ENCODE measurements at places on chromosomes 16 and 17. TPM values are rescaled to one million over a fixed set of nuclear protein-coding genes. Genes with fewer than 3 reads are reported as not detected.

- no peaks in the 10 kb centered on the region for H3K36me3 ChIP-seq
- no peak overlapping the region for H3K27ac ChIP-seq
- no peaks in the 10 kb centered on the region for H3K27me3 ChIP-seq
- H3K4me1 ChIP-seq = peaks cover 3% of the 10 kb centered on the region
- H3K4me3 ChIP-seq = no peak overlapping the region
- no peak for DNase-seq
Measured at GRCh38 chr16:12252616-12253015, 276.1 kb downstream of the SNX29 start.

- H3K36me3 ChIP-seq = no peaks in the 10 kb centered on the region
- DNase-seq = no peak
- no peaks in the 10 kb centered on the region for H3K4me1 ChIP-seq
- H3K4me3 ChIP-seq = no peak overlapping the region
- H3K27me3 ChIP-seq = peaks cover 79% of the 10 kb centered on the region
- no peak overlapping the region for H3K27ac ChIP-seq
Measured at GRCh38 chr16:79557421-79557820, 43.1 kb downstream of the MAF start.

EPOP gene
- 3.7 TPM for total RNA-seq

DNA sequence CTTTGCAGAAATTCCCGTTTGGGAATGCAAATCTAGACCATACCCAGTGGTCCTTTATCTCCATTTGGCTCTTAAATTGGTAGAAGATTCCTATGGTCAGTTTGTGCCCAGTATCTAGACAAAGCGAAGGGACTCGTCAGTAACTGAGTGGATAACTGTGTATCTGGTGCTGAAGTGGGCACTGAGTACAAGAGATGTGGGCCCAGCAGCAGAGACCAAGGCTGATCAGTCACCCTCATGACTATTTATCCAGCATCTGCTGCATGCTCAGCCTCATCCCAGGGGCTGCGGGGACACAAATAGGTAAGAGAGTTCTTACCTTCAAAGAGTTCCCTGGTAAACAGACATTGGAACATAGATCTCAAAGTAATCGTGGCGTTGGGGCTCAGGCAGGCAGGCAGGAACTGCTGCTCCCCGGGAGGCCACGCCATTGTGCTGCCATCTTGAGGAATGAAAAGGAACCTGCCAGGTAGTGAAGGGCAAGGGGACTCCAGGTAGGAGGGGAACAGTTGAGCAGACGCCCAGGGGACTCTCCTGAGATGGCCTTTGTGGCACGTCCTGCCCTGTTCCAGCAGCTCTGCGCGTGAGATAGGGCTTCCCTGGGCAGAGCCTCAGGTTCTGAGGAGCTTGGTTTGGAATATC lies 10.3 kb downstream of the NT5M start:
- peaks cover 19% of the 10 kb centered on the region for H3K36me3 ChIP-seq
- DNase-seq = no peak
- H3K4me3 ChIP-seq = no peak overlapping the region

GRCh38 chr17:73610331-73610911 lies 33.8 kb downstream of the SDK2 start:
- H3K27ac ChIP-seq = no peak overlapping the region
- H3K27me3 ChIP-seq = no peaks in the 10 kb centered on the region
- no peak overlapping the region for H3K4me3 ChIP-seq
- DNase-seq = no peak
- peaks cover 26% of the 10 kb centered on the region for H3K4me1 ChIP-seq
- no peaks in the 10 kb centered on the region for H3K36me3 ChIP-seq

GRCh38 chr17:39096508-39097149 lies 54.8 kb downstream of the PLXDC1 start:
- no peaks in the 10 kb centered on the region for H3K36me3 ChIP-seq
- no peak for DNase-seq
- H3K4me1 ChIP-seq = peaks cover 43% of the 10 kb centered on the region
- H3K27me3 ChIP-seq = peaks cover 11% of the 10 kb centered on the region
- H3K4me3 ChIP-seq = no peak overlapping the region
- peak overlapping the region; percentile 27 for H3K27ac ChIP-seq

IFI35 gene
- total RNA-seq = 6.3 TPM

GRCh38 chr17:73096866-73097265 lies 4.4 kb upstream of the SLC39A11 start:
- no peak overlapping the region for H3K4me3 ChIP-seq
- no peak overlapping the region for H3K27ac ChIP-seq
- H3K4me1 ChIP-seq = peaks cover 6% of the 10 kb centered on the region

- DNase-seq = no peak
- H3K27ac ChIP-seq = no peak overlapping the region
- H3K27me3 ChIP-seq = peaks cover 26% of the 10 kb centered on the region
- H3K4me3 ChIP-seq = no peak overlapping the region
Measured at GRCh38 chr17:2797637-2798036, 1.4 kb downstream of the RAP1GAP2 start.

RUNDC3A gene
- 0.34 TPM for total RNA-seq

DNA sequence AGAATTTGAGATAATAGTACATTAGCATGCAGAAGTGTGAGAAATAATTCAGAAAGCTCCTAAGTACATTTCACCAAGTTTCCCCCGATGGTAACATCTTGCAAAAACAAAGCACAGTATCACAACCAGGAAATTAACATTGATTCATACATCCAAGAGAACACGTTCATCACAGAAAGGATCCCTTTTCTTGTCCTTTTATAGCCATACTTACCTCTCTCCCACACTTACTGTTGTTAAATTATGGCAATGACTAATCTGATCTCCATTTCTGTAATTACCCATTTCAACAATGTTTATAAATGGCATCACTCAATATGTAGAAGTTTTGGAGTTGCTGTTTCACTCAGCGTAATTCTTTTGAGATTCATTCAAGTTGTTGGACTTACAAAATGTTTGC lies 1260.0 kb downstream of the CDH8 start:
- DNase-seq = no peak
- no peak overlapping the region for H3K4me3 ChIP-seq
- no peaks in the 10 kb centered on the region for H3K36me3 ChIP-seq
- H3K27ac ChIP-seq = no peak overlapping the region
- no peaks in the 10 kb centered on the region for H3K27me3 ChIP-seq
- no peaks in the 10 kb centered on the region for H3K4me1 ChIP-seq

DNA sequence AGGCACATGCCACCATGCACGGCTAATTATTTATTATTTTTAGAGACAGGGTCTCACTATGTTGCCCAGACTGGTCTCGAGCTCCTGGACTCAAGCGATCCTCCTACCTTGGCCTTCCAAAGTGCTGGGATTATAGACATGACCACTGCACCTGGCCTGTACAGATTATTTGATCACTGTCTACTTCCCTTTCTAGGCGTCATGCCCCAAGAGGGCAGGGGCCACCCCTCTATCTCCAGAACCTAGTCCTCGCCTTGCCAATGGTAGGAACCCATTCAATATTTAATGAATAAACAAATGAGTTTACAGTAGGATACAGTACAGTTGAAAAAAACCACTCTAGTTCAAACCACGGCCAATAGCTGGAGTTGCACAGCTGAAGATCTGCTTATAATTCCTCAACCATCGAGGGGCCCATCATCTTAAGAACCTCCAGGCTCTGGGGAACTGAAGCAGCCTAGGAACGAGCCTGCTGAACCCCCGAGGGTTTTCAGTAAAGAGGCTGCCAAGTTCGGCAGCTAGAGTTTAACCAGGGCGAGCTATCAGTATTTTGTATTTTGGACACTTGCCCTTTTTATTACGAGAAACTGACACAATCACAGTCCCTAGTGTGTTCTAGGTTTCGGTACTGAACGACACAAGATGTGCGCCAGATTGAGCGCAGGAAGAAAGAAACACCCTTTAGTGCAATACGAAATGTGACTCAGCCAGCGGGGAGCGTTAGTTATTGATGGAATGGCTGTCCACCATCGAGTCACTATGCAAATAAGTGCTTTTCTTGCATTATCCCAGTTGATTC lies 14.6 kb downstream of the ADCY9 start:
- H3K4me3 ChIP-seq = no peak overlapping the region
- DNase-seq = no peak
- H3K4me1 ChIP-seq = peaks cover 11% of the 10 kb centered on the region

DNA sequence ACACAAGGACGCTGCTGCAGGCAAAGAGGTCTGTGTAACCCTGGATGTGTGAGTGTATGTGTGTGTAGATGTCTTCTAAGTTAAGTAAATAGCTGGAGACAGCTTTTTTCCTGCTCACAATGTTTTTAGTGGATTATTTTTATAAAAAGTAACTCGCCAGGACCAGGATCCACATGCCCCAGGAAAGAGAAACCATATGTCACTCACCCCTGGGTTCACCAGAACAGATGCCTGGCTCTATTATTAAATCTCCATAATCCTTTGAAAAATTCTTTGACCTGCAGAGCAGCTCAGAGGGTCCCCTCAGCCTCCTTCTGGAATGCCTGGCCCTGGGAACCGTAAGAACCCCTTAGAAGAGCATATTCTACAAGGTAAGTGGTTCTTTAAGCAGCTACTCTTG lies 18.0 kb downstream of the ABCC12 start:
- H3K4me3 ChIP-seq = no peak overlapping the region
- H3K36me3 ChIP-seq = no peaks in the 10 kb centered on the region
- H3K4me1 ChIP-seq = no peaks in the 10 kb centered on the region
- no peak overlapping the region for H3K27ac ChIP-seq
- no peaks in the 10 kb centered on the region for H3K27me3 ChIP-seq

GPR139 gene
- total RNA-seq = not detected

MYH3 gene
- 3.7 TPM for total RNA-seq

PRR35 gene
- total RNA-seq = not detected

- H3K4me1 ChIP-seq = no peaks in the 10 kb centered on the region
- H3K27me3 ChIP-seq = peaks cover 21% of the 10 kb centered on the region
- no peaks in the 10 kb centered on the region for H3K36me3 ChIP-seq
- H3K27ac ChIP-seq = no peak overlapping the region
- no peak for DNase-seq
- H3K4me3 ChIP-seq = no peak overlapping the region
Measured at GRCh38 chr17:56718515-56718914, 115.2 kb downstream of the C17orf67 start.

LYRM1 gene
- 14.7 TPM for total RNA-seq

GRCh38 chr16:7089751-7090150 lies 242.9 kb upstream of the RBFOX1 start:
- no peak for DNase-seq
- H3K27ac ChIP-seq = no peak overlapping the region
- H3K4me3 ChIP-seq = no peak overlapping the region
- H3K4me1 ChIP-seq = no peaks in the 10 kb centered on the region

HS3ST4 gene
- 11.1 TPM for total RNA-seq

- peaks cover 25% of the 10 kb centered on the region for H3K4me1 ChIP-seq
- H3K4me3 ChIP-seq = no peak overlapping the region
- no peak overlapping the region for H3K27ac ChIP-seq
- H3K36me3 ChIP-seq = peaks cover 32% of the 10 kb centered on the region
- no peaks in the 10 kb centered on the region for H3K27me3 ChIP-seq
Measured at GRCh38 chr16:84500531-84500930, 3.9 kb downstream of the MEAK7 start.

DNA sequence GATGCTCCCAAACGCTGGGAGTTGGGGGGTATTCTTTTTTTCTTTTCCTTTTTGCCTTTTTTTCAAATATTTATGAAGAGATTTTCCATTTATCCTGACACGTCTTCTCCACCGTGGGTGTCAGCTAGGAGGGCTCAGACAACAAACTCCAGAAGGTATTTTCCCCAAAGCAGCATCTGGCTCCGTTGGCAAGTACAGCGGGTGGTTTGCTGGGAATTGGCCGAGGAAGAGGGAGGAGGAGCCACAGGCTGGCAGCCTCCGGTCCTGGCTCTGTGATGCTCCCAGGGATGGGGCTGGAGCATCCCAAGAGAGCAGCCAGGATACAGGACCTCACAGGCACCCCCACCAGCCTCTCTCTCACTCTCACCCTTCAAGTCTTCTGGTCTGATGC lies 10.9 kb upstream of the CACNG4 start:
- peaks cover 3% of the 10 kb centered on the region for H3K36me3 ChIP-seq
- H3K4me3 ChIP-seq = no peak overlapping the region
- peak overlapping the region; percentile 43 for H3K27ac ChIP-seq
- H3K27me3 ChIP-seq = peaks cover 4% of the 10 kb centered on the region
- H3K4me1 ChIP-seq = peaks cover 40% of the 10 kb centered on the region

GRCh38 chr17:46143827-46144236 lies 49.4 kb downstream of the KANSL1 start:
- no peak overlapping the region for H3K4me3 ChIP-seq
- no peaks in the 10 kb centered on the region for H3K27me3 ChIP-seq
- peaks cover 29% of the 10 kb centered on the region for H3K4me1 ChIP-seq

DNA sequence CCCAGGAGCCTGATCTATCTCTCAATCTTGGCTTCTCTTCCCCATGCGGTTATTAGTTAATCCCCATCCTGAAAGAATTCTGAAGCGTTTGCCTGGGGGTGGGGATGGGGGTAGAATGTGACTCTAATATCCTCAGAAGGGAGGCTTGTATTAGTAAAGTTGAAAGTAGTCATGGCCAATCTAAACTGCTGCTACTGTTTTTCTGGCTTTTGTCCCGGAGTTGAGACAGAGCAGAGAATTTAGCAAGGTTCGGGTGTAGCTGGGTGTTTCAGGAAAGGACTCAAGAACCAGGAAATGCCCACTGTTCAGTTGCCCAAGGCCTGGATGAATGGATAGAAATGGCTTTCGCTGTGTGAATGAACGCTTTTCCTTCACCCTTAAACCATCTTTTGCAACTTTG lies 17.6 kb upstream of the ITGAM start:
- no peak for DNase-seq
- no peaks in the 10 kb centered on the region for H3K36me3 ChIP-seq
- no peak overlapping the region for H3K27ac ChIP-seq
- H3K4me1 ChIP-seq = no peaks in the 10 kb centered on the region

DNA sequence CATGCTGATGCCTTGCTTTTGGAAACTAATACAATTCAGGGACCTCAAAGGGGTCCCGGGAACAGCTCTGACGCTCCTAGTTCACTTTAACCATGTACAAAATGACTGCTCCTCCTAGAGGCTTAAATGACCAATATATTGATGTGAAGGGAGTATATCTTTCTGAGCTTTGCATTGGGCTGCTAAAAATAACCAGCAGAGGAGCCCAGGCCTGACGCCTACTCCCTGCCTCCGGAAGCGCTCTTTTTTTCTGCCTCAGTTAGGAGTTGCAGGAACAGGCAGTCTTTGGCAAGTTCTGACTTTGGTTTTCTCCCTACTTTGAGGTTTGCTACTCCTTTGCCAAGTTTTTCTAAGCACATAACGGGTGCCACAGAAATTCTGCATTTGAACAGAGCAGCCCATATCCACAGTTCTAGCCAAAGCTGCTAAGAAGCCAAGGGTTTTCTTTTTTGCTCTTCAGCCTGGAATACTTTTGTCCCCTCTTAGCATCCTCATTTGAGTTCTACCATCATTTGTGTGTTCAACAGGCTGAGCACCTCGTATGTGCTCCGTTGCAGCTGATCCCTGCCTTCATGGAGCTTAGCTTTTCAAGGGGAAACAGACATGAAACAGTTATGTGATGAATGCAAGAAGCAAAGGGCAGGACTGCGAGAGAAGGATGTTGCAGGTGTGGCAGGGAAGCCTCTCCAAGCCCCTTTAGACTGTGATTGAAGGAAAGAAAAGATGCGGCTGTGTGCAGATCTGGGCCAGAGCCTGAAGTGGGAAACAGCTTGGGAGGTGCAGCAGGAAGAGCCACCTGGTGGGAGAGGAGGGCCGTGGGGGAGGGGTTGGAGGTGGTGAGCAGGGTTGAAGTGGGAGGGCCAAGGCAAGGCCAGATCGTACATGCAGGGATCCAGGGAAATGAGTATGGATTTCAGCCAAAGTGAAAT lies 2.8 kb upstream of the NAGPA start:
- H3K27me3 ChIP-seq = peaks cover 20% of the 10 kb centered on the region
- no peak overlapping the region for H3K27ac ChIP-seq
- no peaks in the 10 kb centered on the region for H3K36me3 ChIP-seq

GRCh38 chr17:73431401-73432205 lies 119.8 kb upstream of the CDC42EP4 start:
- no peak overlapping the region for H3K4me3 ChIP-seq
- H3K27ac ChIP-seq = no peak overlapping the region
- no peaks in the 10 kb centered on the region for H3K27me3 ChIP-seq
- peaks cover 17% of the 10 kb centered on the region for H3K4me1 ChIP-seq
- peaks cover 4% of the 10 kb centered on the region for H3K36me3 ChIP-seq

All from mesothelial cell of epicardium (in vitro differentiated cells).